ENCODE measurements at places on chromosomes 3 and 15. TPM values are rescaled to one million over a fixed set of nuclear protein-coding genes. Genes with fewer than 3 reads are reported as not detected.

DNA sequence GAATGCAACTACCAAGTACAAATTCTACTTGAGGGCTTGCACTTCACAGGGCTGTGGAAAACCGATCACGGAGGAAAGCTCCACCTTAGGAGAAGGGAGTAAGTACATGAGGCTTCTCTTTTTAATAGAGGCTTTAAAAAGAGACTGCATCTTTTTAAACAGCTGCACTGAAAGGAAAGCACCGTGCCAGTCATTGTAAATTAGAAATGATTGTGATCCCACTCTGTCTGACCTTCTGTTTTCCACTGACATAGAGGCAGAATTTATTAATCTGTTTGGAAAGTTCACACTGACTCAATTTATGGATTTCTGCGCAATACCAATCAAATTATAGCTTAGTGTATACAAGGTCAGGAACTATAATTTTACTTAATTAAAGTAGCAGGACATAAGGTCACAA lies 198.2 kb downstream of the CHL1 start:
- no peaks in the 10 kb centered on the region for H3K27me3 ChIP-seq
- no peaks in the 10 kb centered on the region for H3K36me3 ChIP-seq
- H3K27ac ChIP-seq, result no peak overlapping the region

DNA sequence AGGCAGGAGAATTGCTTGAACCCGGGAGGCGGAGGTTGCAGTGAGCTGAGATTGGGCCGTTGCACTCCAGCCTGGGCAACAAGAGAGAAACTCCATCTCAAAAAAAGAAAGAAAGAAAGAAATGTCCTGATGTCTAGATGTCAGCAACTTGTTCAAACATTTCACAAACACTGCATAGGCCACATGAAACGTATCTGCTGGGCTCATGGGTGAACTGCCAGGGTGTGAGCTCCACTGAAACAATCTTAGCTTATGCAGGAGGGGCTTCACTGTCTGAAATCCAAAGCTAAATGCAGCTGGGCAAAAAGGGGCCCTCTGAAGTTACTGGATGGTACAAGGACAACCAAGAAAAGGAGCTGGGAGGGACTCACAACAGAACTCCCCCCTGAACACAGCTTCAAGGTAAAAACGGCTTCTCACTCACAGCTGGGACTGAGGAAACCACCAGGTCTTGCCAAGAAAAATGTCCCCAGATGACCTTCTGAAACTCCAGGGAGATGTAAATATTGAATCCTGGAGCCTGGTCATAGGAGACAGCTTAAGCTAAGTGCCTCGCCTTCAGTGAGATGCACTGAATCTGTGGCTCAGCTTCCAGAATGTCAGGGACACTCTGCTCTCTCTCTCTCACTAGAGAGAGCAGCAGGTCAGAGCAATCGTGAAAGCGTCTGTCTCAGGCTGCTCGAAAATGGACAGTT lies 31.9 kb downstream of the SEC61A1 start:
- H3K36me3 ChIP-seq, result peaks cover 17% of the 10 kb centered on the region
- H3K27me3 ChIP-seq, result no peaks in the 10 kb centered on the region
- H3K27ac ChIP-seq, result no peak overlapping the region

The ZNF662 gene
- not detected for total RNA-seq

DNA sequence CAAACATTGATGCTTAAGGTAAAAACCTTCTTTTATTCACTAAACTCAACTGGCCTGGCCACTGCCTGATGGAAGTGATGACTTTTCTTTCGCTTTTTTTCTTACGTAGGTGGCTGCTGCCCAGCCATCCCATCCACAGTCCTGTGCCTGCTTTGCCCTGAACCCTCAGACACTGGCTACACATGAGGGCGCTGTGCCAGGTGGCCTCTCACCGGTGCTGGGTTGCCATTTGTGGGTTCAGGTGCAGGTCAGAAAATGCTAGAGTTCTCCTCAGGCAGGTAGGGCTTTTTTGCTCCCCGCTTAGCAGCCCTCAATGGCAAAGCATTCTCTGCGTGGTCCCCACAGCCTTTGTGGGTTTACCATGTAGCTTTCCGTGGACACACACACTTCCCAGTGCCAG lies 88.3 kb upstream of the PRR23E start:
- no peaks in the 10 kb centered on the region for H3K27me3 ChIP-seq
- no peaks in the 10 kb centered on the region for H3K4me1 ChIP-seq
- H3K36me3 ChIP-seq, result no peaks in the 10 kb centered on the region
- H3K4me3 ChIP-seq, result no peak overlapping the region

The B2M gene
- total RNA-seq, result 388 TPM

DNA sequence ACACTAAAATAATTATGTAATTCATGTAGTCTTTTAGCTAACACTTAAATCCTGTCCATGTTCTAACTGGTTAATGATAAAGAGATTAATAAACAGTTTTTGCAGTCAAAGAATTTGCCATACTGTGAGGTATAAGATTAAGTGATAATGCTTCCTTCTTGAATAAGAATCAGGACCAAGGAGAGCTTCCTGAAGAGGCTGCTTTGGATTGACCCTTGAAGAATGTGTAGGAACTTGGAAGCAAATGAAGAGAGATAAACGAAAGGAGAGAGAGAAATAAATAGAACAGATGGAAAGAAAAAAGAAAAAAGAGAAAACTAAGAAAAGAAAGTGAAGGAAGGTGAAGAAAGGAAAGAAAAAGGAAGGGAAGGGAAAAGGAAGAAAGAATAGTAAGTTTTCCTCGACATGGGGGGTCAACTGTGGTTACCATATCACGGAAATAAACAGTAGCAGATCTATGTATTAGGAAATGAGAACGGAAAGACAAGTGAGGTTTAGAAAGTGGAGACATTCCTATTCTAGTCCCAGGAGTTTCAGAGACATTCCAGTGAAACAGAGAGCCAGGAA lies 539.8 kb downstream of the FGF12 start:
- H3K4me1 ChIP-seq, result no peaks in the 10 kb centered on the region
- no peaks in the 10 kb centered on the region for H3K27me3 ChIP-seq
- H3K4me3 ChIP-seq, result no peak overlapping the region
- no peak overlapping the region for H3K27ac ChIP-seq

DNA sequence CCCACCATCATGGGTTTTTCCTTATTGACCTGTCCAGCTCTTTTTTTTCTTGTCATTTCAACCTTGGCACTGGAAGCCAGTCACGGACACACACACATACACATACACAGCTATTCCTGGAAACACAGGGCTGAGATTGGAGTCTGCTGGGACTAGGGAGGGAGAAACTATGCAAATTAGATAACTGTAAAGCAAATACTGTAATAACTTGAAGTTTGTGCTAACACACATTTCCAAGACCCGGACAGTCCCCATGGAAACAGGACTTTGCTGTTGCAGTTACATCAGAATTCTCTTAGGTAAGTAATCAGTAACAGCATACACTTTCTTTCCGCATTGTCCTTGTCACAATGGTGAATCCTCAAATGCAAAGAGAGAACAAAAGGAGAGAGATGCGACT lies 304.4 kb downstream of the KBTBD8 start:
- H3K27ac ChIP-seq, result no peak overlapping the region
- H3K36me3 ChIP-seq, result no peaks in the 10 kb centered on the region
- no peak for DNase-seq
- H3K4me3 ChIP-seq, result no peak overlapping the region
- H3K27me3 ChIP-seq, result peaks cover 9% of the 10 kb centered on the region

DNA sequence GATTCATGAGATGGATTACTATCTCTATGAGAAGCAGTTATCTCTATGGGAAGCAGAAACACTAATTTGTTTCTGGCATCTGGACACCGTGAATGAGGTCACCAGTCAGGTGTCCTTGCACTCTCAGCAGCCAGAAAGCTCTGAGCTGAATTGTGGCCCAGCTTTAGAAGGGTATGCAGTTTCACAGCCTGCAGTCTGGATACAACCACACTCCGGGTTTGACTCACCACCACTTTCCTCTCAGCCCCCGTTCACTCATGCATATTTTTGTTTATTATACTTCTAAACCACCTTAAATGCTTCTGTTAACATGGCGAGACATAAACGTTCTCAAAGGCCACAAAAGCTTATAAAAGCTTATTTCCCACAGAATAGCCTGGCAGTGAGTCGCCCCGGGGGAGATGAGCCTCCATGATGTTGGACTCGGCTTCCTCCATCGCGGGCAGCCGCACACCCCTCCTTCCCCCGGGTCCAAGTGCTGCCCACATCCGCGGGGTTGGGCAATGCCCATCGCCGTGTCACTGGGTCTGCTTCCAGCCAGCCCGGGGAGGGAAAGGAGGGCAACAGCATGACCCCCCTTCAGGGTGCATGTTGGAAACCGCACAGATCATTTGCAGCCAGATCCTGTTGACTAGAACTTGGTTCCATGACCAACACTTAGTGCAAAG lies 16.8 kb upstream of the SLC41A3 start:
- DNase-seq, result no peak
- no peaks in the 10 kb centered on the region for H3K36me3 ChIP-seq
- H3K27ac ChIP-seq, result no peak overlapping the region
- H3K4me1 ChIP-seq, result no peaks in the 10 kb centered on the region
- no peaks in the 10 kb centered on the region for H3K27me3 ChIP-seq

DNA sequence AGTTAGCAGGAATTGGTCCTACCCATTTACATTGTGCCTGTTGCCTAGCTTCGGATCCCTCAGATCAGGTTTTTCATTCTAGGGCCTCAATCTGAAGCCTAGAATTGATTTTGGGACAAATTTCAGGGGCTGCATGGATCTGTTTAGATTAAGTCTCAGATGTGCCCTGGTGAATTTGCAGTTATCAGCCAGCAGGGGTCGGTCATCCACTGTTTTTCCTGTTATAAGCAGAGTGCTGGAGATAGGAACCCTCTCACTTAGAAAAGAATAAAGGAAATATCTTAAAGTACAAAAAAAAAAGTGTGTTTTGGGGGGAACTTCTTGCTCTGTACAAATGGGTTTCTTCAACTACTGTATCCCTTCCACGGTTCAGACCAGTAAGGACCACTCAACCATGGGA lies 212.5 kb downstream of the BCHE start:
- no peak overlapping the region for H3K4me3 ChIP-seq
- H3K27me3 ChIP-seq, result no peaks in the 10 kb centered on the region
- no peak for DNase-seq
- no peaks in the 10 kb centered on the region for H3K4me1 ChIP-seq
- H3K36me3 ChIP-seq, result no peaks in the 10 kb centered on the region

The IL16 gene
- 0.81 TPM for total RNA-seq

DNA sequence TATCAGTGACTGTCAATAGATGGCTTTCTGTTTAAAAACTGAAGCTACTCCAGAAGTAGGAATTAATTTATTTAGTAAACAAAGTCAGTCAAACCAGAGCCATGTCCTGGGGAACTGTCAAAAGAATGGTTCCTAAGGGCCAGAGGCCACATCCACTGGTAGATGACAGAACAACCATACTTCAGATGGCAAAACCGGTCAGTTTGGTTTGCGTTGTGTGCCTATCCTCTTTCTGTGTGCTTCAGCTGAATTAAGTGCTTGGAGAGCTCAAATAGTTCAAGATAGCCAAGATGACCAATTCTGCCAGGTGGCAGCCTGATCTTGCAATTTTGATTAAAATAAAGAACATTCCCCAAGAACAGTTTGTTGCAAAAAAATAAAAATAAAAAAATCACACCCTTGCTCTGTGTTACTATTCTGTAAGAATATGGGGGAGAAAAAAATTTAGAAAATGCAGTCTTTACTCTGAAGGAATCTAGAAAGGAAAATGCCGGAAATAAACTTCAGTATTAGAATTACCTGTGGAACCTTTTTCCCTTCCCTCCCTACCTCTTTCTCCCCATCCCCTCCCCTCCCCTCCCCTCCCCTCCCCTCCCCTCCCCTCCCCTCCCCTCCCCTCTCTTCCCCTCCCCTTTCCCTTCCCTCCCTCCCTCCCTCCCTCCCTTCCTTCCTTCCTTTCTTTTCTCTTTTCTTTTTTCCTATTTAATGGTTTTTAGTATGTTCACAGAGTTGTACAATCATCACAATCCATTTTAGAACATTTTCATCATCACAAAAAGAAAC lies 2.5 kb downstream of the MAP3K13 start:
- H3K27me3 ChIP-seq, result no peaks in the 10 kb centered on the region
- H3K4me3 ChIP-seq, result no peak overlapping the region
- H3K27ac ChIP-seq, result no peak overlapping the region
- peaks cover 8% of the 10 kb centered on the region for H3K4me1 ChIP-seq
- no peak for DNase-seq

- no peaks in the 10 kb centered on the region for H3K4me1 ChIP-seq
- H3K27ac ChIP-seq, result no peak overlapping the region
- DNase-seq, result no peak
- H3K36me3 ChIP-seq, result no peaks in the 10 kb centered on the region
Observed at GRCh38 chr3:149417174-149417573, 39.7 kb upstream of the TM4SF1 start.

DNA sequence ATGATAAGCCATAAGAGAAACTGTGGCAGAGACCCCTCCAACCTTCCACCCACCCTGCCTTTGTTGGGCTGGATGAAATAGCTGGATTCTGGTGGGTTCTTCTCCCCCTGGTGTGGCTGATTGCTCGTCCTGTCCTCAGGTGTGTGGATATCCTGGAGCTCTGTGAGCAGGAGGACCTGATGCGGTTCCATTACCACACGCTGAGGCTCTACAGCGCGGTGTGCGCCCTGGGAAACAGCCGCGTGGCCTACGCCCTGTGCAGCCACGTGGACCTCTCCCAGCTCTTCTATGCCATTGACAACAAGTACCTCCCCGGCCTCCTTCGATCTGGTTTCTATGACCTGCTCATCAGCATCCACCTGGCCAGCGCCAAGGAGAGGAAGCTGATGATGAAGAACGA lies 306.3 kb upstream of the CHRM5 start:
- no peak overlapping the region for H3K4me3 ChIP-seq
- no peak overlapping the region for H3K27ac ChIP-seq
- H3K4me1 ChIP-seq, result no peaks in the 10 kb centered on the region
- peaks cover 68% of the 10 kb centered on the region for H3K27me3 ChIP-seq
- DNase-seq, result no peak

DNA sequence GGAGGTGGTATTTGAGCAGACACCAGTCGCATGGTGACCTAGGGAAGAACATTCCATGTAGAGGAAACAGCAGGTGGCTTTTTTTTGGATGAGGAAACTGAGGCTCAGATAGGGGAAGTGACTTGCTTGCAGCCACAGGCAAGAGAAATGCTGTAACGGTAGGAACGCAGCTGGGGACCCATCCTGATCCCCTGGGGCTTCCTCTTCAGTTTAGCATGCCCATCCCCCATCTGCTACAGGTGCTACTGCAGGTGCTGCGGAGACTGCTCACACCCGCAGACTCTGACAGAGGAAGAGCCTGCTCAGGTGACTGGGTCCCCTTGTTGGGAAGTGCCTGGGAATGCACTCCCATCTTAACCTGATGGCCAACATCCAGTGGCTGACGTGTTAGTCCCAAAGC lies 55.4 kb upstream of the SEC13 start:
- H3K4me3 ChIP-seq, result no peak overlapping the region
- peaks cover 20% of the 10 kb centered on the region for H3K4me1 ChIP-seq
- H3K36me3 ChIP-seq, result no peaks in the 10 kb centered on the region

The BCL2A1 gene
- 0.44 TPM for total RNA-seq

All from HCT116 (cell line).